ENCODE measurements at places on chromosomes 16 and 17.

DNA sequence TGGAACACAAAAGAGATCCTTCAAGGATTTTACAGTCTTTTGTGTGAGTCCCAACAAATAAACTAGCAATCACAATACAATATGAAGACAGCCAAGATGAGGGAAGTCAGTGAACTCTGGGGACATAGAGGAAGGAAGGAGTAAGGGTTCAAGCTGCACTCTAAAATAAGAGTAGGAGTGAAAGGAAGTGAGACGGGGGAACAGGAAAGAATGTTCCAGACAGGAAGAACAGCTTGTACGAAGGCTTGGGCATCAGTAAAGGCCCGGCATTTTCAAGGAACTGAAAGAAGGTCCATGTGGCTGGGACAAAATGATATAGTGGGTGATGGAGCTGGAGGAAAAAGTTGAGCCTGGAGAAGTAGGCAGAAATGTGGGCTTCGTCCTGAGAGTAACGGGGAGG, 4.5 kb downstream of the CCL17 start:
- no peak for DNase-seq

DNA sequence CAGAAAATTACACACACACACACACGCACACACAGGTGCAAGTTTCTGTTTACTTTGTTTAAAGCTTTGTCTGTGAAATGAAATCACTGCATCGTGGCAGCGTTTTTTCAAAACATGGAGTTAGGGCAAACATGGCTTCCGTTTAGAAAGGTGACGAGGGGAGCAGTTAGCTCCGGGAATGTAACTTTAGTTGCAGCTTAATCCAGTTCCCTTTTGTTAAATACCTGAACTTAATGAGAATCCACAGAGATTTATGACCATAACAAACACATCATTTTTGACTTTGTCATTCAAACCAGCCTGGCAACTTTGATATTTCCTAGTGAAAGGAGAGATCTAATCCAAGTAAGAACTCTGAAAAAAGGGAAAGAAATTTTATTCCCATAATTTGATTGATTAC, 12.1 kb downstream of the HS3ST3A1 start:
- DNase-seq = no peak

- no peak for DNase-seq
Observed at GRCh38 chr17:28324781-28325180, 5.8 kb downstream of the TMEM97 start.

DNA sequence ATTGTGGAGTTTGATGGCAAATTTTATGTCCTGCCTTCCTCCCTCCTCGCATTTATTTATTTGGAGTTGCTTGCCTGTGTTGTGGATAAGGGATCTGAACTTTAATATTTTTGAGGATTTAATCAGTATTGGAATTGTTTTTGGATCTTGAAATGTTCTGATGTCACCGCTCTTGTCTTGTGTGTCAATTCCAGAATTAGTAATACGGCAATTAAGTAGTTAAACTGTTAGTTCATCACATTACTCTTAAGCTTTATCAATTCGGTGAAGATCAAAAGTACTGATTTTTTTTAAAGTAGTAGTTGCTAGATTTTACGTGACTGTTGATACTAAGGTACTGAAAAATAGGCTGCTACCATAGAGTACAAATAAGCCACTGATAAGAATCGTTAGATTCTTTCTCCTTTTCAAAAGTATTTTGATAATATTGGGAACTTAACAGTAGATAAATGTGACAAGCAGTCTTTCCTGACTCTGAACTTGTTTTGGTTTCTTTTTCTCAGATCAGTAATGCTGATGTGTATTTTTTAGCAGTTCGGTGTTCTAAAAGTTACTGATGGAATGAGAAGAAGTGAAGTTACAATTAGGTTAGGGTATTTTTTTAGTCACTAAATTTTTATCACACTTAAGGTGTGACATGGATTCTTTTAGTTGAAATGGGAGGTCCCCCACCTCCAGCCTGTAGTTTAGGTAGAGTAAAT, 2.0 kb downstream of the RBBP6 start:
- DNase-seq = no peak

GRCh38 chr17:9219631-9220397, 198.5 kb downstream of the NTN1 start:
- no peak for DNase-seq

- no peak for DNase-seq
Observed at GRCh38 chr17:15293558-15293957, 28.4 kb upstream of the PMP22 start.

DNA sequence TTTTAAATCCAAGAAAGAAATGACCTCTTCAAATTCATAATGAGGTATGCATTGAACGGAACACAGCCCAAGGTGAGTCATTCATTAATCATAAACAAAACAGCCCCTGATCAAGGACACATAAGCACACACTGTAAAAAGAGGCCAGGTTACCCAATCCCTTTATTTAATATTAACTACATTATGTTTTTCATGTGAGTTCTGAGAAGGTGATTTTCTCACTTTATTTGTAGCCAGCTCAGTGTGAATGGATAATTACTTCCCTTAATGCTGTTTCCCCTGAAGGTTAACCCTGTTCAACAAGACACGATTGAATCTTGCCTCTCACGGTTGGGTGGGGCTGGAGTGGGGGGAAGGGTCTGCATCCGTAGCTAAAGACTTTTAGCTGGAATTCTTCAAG, 257.3 kb upstream of the SALL1 start:
- no peak for DNase-seq

- no peak for DNase-seq
Observed at GRCh38 chr17:83095016-83095415, 15.6 kb downstream of the METRNL start.

DNA sequence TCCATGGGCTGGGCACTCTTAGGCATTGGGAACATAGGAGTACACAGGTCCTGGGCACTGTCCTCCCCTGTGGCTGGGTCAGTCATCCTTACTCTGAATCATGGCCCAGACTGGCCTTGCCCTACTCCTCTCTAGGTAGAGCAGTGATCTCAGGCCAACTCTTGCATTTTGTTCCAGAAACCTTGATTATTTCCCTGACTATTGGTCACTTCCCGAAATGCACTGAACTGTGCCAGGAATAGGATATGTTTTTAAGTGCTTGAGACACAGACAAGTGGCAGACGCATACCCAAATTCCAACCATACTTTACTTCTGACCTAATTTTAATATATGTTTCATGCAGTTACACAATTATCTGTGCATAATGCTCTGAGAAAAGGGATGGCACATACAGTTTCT, 10.3 kb downstream of the KRABD2 start:
- no peak for DNase-seq

GRCh38 chr16:80158766-80159165, 382.0 kb upstream of the DYNLRB2 start:
- no peak for DNase-seq

GRCh38 chr16:19555938-19556771, 652 bp downstream of the VPS35L start:
- DNase-seq = no peak

DNA sequence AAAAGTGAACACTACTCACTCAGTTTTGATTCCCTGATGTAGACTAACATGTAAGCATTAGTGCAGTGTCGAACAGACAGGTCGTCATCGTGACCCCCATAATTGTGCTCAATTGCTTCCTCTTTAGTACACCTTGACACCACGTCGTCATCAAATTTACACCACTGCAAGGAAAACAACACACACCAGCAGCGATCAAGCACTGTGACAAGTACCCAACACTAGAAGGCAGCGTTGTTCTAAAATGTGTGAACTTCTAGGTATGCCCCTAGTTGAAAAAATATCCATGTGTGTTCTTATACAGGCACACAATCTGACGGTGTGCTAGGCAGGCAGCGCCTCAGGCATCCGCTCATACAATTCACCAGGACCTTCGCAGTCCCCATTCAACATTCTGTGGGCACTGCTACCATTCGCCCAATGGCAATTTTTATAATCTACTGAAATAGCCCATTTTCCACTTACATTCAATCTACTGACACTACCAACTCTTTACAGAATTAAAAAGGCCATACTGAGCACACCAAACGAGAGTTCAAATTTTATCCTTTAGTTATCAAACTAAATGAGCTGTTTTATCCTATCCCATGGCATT, 23.1 kb downstream of the LITAFD start:
- no peak for DNase-seq

GRCh38 chr16:19613834-19614233, 58.3 kb downstream of the VPS35L start:
- DNase-seq = no peak

GRCh38 chr17:30021708-30022317, 80.4 kb downstream of the EFCAB5 start:
- DNase-seq = no peak

DNA sequence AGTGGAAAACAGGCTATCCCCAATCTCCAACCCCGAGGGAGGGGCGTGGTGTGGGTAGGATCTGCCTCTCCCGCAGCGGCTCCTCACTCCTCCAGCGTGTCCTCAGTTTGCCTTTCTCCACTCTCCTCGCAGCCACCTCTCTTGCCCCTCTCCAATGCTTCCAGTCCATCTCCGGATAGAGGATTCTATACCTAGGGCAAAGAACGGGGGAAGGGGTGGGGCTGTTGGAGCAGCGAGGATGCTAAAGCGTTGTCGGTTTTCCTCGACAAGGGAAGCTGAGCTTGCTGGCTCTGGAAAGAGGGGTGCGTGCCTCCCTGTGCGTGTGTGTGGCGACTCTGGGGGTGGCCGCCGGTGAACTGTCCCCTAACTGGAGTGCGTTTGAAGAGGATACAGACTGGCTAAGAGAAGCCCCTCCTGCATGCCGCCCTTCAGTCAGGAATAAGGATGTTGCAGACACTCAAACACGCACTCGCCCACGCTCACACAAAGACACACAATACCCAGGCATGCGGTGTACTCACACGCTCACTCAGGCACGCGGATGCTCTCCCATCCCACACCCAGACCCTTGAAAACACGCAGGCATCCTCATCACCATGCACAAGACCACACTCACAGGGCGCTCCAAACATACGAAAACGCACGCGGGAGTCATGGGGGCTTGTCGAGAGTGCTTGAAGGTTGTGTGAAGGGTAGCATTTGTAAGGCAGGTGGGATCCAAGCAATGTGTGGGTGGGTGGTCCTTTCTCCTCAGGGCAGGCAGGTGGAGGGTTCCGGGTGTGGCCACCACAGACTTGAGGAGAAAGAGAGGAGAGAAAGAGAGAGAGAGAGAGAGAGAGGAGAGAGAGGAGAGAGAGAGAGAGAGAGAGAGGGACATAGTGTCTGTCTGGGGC, 655 bp upstream of the GPR139 start:
- no peak for DNase-seq

DNA sequence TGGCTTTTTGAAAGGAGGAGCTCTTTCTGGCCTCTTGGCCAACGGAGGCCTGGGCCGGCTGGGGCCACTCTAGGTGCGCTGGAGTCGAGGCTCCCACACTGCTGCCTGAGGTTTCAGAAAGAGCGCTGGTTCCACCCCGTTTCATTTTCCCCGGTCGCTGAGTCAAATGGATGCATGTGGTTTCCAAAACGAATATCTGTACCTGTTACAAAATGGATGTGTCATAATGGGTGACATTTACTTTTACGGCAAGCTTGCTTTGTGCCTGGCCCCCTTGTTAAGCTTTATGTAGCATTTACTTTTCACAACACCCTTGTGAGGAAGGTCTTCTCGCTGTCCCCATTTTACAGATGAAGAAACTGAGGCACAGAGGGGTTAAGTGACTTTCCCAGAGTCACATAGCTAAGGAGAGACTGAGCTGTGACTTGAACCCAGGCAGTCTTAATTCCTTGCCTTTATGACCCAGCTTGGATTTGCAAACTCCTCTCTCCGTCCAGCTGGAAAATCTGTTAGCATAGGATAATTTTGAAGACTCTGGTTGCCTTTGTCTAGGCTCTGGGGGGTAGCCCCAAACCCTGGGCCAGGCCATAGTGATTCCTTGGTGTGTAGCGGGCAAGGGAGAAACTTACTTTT, 10.6 kb downstream of the KSR1 start:
- peak; percentile 36 for DNase-seq

DNA sequence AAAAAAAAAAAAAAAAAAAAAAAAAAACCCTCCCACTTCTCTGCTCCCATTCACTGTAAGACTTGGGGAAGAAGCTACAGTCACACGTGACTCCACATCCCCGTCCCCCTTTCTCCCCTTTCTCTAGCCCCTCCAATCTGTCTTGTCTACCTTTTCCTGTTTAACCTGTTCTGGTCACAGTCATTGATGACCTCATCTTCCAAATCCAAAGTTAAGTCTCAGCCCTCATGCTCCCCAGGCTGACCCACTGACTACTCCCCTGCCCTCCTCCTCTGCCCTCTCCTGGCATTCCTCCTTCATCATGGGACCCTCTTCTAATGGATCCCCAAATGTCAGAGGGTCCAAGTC, 1.6 kb upstream of the CDH5 start:
- DNase-seq = no peak

- no peak for DNase-seq
Observed at GRCh38 chr16:84769416-84769815, 50.4 kb upstream of the CRISPLD2 start.

DNA sequence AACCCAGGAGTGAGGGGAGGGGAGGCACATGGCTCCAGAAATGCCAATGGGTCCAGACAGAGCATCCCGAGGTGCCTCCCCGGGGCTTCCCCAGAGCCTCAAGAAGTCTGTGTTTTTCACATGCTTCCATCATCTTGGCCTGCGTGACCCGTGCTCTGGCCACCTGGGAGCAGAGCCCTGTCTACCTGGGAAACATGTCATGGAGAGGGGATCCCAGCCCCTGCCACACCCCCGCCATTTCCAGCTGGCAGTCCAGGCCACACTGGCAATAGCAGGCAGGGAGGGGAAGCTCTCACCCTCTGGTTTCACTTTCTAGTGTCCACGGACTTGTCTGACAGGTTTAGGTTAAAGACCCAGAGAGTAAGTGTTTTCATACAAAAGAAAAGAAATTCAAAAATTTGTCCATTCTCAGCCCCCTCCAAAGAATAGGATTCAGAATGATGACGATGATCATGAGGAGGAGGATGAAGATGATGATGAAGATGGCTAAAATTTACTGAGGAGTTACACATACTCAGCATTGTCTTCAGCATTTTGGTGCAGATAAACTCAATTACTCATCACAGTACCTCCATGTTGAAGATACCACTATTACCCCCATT, 9.0 kb downstream of the SMIM5 start:
- no peak for DNase-seq

DNA sequence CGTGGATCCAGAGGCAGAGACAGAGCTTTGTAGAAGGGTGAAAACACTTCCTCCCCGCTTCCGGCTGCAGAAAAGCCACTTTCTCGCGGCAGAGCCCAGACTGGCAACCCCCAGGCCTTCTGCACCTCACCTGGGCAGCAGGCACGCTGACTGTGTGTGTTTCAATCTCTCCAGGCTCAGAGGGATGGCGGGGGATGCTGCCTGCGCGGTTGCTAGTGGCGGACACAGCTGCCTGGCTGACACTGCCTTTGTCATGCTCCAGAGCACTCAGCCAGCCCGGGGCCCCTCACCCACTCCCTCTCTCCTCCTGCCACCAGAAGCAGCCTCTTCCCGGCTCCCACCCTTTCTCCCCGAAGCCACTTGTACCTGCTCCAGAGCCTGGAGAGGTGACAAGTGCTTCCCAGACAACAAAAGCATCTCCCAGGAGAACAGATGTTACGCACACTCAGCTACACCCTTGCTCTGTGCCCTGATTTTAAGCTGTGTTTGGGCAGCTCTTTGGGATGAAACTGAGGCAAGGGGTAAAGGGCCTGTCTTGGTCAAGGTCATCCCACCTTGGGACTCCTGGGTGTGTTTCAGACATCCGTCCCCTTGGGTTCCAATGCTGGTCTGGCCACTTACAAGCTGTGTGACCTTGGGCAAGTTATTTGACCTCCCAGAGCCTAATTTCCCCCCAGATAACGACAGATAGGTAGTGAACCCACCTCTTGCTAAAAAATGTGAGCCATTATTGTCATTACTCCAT, 9.2 kb upstream of the GLIS2 start:
- DNase-seq = no peak

GRCh38 chr16:46817961-46818360, 13.0 kb downstream of the C16orf87 start:
- no peak for DNase-seq
